ENCODE measurements at places on chromosomes 6 and 20.

GRCh38 chr6:98672681-98673475, 161.5 kb upstream of the POU3F2 start:
- no peak for DNase-seq

GRCh38 chr6:133671376-133671775, 217.5 kb upstream of the TCF21 start:
- no peak for DNase-seq

DNA sequence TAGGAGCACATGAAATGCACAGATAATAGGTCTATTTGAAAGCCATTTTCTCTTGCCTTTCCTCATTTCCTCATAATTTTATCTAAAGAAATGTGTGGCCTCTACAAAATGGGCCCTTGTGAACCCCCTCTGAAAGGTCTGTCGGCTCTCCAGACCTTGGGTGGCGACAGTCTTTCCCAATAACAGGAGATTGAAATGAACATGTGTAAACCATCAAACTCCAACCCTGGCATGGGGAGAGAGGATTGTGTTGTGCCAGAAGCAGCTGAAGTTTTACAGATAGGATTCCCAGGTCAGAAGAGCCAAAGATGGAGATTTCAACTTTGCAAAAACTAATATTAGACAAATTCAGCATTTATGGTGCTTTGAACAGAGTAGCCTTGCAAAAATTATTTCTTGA, 277.1 kb upstream of the ECI2 start:
- DNase-seq: no peak

GRCh38 chr6:23562554-23562953, 563.5 kb upstream of the NRSN1 start:
- DNase-seq: no peak

DNA sequence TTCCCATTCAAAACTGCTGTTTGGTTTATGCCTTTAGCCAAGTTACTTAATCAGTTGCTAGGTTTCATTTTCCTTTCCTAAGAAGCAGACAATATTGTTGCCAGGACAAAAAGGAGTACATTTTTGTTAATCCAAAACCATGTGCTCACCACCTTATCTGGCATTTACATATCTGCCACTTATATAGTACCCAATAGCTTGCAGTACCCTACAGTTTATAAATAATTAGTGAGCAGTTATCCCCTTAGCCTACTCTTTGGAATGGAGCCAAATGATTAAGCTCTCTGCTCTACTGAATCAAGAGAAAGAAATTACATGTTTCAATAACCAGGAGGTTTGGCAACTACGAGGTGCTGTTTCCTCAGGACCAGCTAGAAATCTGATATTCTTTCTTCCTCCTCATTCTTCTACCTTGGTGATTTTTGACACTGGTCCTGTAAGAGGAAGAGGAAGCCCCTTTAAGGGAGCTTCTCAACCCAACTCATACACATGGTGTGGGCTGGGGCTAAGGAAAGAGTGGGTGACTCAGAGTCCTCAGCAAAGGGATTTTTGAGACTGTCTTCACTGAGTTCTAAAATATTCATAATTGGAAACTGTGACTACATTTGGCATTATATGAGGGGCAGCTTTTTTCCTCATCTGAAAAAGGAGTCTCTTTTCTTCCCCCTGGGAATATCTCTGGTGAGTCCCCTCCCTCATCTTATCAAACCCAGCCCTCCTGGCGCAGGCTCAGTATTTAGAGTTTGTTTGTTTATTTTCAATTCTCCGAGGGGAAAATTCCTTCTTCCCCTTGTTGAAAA, 1.5 kb downstream of the ZNFX1 start:
- DNase-seq: peak; percentile 21

- DNase-seq: no peak
These were observed 39.2 kb downstream of the FRMD1 start for GRCh38 chr6:168039849-168040248.

GRCh38 chr6:48068278-48069251, 42.4 kb downstream of the PTCHD4 start:
- DNase-seq: no peak

- DNase-seq: no peak
These were observed 74.4 kb upstream of the GATA5 start for GRCh38 chr20:62550087-62550632.

- DNase-seq: no peak
These were observed 65.8 kb downstream of the HMGN3 start for GRCh38 chr6:79168695-79168980.

- DNase-seq: no peak
These were observed 19.5 kb upstream of the MAS1 start for GRCh38 chr6:159871241-159871640.

- no peak for DNase-seq
These were observed 27.5 kb upstream of the INSM1 start for GRCh38 chr20:20340443-20340842.

DNA sequence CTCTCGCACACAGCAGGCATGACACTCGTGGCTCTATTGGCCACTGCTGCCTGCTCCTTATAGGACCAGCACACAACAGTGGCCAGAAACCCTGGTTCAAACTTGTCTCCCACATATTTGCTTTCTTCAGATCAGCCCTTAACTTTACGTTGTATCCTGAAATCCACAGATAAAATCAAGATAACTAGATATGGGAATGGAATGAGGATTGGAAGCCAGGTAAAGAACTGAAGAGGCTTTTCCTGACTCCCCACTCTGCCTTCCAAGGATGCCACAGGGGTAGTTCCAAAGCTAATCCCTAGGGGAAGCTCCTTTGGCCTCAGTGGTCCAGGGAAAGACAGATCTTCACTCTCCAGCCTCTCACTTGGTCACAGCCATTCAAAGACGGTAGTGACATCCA, 86.5 kb downstream of the INSM1 start:
- DNase-seq: peak; percentile 6

DNA sequence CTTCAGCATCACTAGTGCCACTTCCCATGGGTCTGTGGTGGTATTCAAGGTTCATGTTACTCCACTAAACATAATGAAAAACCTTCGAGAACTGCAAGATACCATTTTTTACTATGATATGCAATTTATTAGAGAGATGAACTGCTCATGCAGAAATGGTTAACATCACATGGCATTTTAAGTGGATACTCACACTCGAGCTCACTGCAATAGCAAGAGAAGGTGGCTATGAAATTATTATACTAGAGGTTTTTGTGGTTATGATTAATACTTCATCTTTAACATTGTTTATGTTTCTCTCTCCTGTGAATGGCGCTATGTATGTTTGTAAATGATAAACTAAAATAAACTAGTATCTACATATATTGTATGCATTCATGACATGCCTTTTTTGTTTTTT, 35.1 kb downstream of the SCAF8 start:
- DNase-seq: no peak

GRCh38 chr6:150088481-150089154, 19.7 kb upstream of the ULBP3 start:
- DNase-seq: no peak

- no peak for DNase-seq
These were observed 22.1 kb downstream of the DUSP22 start for GRCh38 chr6:314377-314776.

- DNase-seq: no peak
These were observed 89.1 kb upstream of the PLEKHG1 start for GRCh38 chr6:150510576-150510975.

DNA sequence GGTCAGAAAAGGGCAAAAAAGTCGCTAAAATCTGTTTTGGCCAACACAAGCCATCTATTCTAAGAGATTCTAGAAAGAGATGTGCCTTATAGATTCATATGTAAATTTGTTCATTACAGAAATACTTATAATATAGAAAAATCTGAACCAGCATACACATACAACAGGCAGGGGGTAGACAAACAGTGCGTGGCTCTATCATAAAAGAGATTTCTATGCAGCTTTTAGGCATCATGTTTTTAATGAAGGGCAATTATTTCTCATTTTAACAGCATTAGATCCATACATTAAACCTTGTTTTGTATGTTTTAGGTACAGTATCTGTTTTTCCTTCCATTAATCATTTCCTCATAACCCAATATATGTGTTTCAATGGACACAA, 664 bp downstream of the BTN3A3 start:
- DNase-seq: no peak

- no peak for DNase-seq
These were observed 851 bp downstream of the MAVS start for GRCh38 chr20:3847429-3847940.

- peak; percentile 6 for DNase-seq
These were observed 759.1 kb downstream of the PTPRT start for GRCh38 chr20:42430598-42430997.

DNA sequence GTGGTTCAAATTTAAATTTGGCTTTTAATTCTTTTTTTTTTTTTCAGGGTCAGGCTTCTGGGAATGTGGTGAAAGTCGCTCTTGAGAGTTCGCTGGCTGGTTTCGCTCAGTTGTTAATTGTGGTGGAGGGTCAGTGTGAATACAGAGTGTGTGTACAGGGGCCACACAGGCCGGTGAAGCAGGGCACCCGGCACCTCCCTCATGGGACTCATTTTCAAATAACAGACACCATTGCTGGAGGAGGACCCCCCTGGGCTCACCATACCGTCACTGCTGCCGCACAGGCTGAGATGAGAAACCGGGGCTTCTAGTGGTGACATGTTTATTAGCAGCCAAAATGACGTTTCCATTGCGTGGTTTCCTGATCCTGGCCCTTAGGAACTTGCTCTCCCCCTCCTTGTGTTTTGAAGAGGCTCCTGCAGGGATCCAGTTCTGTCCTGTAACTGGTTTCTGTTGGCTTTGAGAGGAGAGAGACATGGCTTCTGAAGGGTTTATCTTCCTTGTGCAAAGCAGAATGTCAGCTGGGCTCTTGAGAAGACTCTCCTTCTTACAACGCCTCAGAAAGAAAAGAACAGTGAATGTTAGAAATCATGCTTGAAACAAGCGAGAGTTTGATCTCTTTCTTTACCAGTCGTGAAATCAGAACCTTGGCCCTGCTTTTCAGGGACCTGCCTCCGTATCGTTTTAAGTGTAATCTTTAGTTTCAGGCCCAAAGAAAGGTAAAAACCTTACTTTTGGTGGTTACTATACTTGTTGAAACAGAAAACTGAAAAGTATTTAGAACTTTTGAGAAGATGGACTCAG, 37.8 kb downstream of the DUSP22 start:
- DNase-seq: no peak

Data from trophoblast cell (in vitro differentiated cells and primary cell).